ENCODE measurements at places on chromosomes 7 and 10.

DNA sequence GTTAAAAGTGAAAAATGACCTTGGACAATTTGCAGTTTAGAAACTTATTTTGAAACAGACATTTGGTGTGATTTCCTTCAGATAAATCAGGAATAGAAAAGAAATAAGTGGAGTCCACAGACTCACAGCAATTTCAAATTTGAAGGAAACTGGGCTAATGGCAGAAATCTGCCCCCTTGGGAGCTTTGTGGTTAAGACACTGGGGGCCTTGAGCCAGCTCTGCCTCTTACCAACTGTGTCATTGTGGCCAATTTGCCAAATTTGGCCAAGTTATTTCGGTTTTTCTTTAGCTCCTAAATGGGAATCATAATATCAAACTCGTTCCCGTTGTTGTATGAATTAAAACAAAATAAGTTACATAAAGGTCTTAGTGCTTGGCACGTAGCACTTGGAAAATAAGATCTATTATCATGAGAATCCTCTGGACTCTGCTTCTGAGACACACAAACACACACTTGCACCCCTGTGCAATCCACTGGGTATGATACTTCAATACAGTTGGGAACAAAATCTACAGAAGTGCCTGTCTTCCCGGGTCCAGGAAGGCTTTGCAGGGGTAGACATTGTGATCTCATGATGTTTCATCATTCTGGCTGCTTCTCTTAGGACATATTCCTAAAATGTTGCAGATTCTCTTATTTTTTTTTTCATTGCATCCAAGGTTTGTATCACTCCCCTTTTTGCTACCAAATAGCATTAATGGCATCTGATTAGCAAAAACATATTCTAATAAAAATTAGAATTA is 4.9 kb downstream of the ARMC3 start:
- no peak for DNase-seq

DNA sequence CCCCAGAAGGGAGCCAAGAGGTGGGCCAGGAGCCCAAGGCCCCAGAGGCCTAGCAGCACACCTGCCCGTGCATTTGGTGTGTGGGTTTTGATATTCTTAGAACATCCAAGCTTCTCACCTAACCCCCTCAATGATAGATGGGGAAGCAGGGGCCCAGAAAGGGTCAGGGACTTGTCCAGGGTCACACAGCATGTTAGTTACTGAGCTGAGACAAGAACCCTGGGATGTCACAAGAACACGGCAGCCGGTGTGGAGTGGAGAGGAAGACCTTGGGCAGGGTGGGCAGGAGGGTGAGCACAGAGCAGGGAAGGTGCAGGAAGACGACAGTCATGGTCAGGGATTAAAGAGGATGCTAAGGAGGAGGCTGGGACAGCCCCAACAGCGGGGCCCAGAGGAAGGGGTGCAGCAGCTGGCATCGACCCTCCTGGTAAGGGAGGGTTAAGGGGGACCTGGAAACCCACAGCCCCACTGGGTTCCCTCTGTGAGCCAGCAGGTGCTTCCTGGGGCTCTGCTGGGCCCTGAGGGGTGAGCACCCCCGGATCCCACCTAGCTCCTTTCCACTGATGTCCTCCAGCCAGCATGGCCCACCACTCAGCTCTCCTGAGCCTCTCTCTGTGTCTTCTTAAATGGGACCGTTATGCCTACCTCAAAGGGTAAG is 44.4 kb downstream of the UNC5B start:
- no peak for DNase-seq

DNA sequence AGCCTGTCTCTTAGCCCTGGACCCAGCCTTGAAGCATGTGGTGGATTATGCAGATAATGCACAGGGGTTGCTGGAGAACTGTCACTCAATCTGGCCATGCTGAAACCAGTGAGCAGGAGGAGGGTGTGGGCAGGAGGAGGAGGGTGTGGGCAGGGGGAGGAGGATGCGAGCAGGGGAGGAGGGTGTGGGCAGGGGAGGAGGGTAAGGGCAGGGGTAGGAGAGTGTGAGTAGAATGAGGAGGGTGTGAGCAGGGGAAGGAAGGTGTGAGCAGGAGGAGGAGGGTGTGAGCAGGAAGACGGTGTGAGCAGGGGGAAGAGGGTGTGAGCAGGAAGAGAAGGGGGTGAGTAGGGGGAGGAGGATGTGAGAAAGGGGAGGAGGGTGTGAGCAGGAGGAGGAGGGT is 18.8 kb downstream of the CAMK2B start:
- DNase-seq: peak; percentile 20

- DNase-seq: no peak
Observed at GRCh38 chr7:120332433-120332832, 59.5 kb downstream of the KCND2 start.

- DNase-seq: no peak
Observed at GRCh38 chr10:32959006-32959920, 1.2 kb upstream of the ITGB1 start.
